Activated naive CD8-positive, alpha-beta T cell treated with anti-CD3 and anti-CD28 coated beads, Interleukin-2, amount 10 ng/mL, durations not matched to agents 7 days and 5 days (primary cell): ENCODE measurements at places on chromosomes 3 and 15.

DNA sequence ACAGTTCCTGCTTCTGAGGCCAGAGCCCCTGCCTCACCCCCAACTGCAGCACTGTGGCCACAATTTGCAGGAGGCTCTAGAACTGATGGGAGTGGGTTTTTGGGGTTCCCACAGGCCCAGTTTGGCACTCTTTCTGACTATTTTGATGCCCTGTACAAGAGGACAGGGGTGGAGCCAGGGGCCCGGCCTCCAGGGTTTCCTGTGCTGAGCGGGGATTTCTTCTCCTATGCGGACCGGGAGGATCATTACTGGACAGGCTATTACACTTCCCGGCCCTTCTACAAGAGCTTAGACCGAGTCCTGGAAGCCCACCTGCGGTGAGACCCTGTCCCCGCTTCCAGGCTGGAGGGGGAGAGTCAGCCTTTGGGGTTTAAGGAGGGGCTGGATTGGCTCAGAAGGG is 6.9 kb downstream of the MAN2A2 start:
- DNase-seq: no peak

- DNase-seq: no peak
These were observed 33.1 kb downstream of the RASGRP1 start for GRCh38 chr15:38531509-38531908.

DNA sequence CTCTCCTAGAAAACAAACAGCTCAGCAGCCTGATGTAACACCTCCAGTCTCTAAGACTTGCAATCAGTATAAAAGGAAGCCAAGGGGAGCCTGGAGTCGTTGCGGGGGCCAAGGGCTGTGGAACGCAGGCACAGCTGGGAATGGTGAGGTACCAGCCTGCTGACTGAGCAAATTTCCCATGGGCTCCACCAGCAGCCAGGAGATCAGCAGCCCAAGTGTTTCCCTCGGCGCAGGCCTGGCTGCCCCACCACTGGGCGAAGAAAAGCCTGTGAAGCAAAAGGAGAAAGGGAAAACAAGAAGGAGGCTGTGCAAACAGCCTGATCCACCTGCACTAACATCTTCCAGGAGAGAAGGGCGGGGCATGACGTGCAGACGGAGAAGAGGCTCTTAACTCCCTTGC is 155.3 kb downstream of the SHQ1 start:
- DNase-seq: no peak

- no peak for DNase-seq
These were observed 58.3 kb upstream of the TFRC start for GRCh38 chr3:196140224-196140623.

DNA sequence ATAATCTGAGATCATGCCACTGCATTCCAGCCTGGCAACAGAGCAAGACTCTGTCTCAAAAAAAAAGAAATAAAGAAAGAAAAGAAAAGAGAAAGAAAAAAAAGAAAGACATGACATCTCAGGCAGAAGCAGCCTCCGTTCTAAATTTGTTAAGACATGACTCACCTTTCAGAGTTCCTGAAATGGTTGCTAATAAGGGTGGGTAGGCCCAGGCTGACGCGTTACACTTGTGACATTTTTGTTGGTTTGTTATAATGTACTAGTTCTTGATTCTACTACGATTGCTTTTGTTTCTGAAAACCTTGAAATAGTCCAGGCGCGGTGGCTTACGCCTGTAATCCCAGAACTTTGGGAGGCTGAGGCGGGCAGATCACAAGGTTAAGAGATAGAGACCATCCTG is 21.0 kb downstream of the SLC25A20 start:
- DNase-seq: no peak

DNA sequence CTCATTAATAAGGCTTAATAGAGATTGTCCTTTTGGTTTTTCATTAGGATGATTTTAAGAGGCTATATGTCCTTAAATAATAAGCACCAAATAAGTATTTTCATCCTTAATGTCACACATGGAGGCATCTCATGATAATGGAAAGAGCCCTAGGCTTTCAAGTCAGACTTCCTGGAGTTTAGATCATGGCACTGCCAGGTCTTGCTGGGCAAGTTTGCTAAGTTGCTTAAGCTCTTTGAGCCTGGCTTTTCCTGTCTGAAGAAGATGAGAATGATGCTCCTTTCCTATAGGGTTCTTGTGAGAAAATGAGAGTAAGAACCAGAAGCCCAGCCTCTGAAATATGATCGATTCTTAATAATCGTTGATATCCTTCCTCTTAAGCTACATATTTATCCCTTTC is 23.4 kb upstream of the P2RY12 start:
- no peak for DNase-seq

DNA sequence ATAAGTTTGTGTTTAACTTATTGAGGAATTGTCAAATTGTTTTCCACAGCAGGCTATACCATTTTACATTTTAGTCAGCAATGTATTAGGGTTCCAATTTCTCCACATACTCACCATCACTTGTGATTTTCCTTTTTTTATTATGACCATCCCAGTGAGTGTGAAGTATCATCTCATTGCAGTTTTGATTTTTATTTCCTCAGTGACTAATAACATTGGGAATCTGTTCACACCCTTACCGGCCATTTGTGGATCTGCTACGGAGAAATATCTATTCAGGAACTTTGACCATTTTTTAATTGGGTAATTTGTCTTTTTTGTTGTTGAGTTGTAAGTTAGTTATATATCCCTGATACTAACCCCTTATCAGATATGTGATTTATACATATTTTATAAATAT is 54.8 kb upstream of the LMCD1 start:
- no peak for DNase-seq

DNA sequence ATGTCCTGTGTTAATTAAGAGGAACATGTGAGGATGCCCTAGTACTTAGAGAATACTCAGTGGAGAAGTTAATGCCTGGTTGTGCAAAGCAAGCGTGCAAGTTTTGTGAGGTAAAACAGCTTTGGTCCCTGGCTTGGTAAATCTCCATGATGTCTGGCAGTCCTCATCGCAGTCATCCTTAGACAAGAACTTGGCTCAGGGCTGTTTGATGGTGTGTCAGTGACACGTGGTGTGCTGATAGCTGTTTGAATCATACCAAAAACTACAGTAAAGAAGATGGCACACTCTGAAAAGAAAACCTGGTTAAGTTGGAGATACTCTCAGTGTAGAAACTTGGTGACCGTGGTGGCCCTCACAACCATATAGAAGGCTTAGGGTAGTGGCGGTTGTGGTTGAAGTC is 361.7 kb downstream of the FEZF2 start:
- DNase-seq: no peak

GRCh38 chr3:95514260-95514659 is 1300.1 kb upstream of the EPHA6 start:
- no peak for DNase-seq

GRCh38 chr3:52090933-52091468 is 34.6 kb upstream of the DUSP7 start:
- no peak for DNase-seq

DNA sequence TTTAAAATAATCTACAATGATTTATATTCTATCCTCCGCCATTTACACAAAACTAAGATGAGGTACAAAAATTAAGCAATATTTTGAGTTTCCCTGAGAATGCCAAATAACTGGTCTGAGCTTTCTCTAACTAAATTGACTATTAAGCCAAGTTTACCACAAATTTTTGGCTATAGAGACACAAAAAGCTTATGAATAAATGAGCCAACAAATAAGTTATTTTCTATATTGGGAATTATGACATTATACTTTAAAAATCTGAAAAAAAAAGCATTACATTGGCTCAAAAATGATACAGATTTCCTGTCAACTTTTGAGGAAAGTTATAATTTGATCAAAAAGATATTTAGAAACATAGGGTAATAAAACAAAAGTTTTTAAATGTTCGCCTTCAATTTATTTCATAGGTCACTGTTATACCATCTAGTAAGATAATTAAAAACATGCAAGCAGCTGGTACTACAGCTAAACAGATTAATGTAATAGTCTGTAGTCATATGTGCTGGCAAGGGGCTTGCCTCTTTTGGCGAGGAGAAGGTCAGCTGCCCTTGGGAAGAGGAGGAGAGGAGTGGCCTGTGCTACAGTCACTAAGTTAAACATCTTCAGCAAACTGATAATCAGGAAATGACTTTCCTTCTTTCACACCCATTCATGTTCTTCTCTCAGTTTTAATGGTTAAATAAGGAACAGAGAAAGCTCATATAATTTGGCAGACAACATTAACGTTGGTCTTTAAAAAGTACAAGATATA is 318.5 kb downstream of the TBC1D5 start:
- no peak for DNase-seq

DNA sequence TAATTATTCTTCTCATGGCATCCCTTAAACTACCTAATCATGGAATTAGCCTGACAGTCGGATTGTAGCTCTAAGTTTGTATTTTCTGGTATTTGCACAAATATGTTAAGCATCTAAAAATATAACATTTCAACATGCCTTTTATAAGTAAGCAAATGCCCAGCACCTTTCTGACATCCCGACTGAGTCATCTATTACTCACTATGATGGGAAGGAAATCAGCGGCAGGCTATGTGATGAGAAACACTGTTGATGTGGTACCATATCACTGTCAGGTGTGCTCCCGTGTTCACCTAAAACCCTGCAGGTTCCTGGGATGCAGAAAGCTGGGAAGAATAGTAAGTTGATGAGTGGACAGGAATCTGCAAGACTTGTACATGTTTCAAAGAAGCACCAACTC is 367.8 kb upstream of the IL12A start:
- DNase-seq: no peak

DNA sequence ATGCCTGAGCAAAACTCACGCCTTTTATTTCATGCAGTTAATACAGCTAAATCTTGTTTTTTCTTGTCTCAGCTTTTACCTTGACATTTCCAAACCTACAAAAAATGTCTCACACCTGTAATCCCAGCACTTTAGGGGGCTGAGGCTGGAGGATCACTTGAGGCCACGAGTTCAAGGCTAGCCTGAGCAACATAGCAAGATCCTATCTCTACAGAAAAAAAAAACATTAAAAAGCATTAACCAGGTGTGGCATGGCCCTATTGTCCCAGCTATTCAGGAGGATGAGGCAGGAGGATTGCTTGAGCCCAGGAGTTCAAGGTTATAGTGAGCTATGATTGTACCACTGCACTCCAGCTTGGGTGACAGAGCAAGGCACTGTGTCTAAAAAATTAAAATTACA is 3.9 kb upstream of the TMEM212 start:
- DNase-seq: no peak

GRCh38 chr15:47414207-47414606 is 303.1 kb upstream of the SEMA6D start:
- no peak for DNase-seq

DNA sequence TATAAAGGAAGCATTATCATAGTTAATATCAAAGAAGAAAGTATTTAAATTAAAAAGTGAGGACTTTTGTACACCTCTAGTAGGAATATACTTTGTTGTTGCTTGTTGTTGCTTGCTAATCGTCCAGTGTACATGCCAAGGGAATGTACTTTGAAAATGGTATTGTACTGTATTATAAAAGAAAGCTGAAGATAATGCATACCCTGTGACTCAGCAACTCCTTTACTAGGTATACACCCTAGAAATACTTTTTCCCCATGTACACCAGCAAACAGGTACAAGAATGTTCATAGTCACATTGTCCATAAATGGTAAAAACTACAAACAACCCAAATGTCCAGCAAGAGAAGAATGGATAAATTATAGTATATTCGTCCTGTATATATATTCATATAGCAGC is 12.0 kb downstream of the TTBK2 start:
- no peak for DNase-seq
